ENCODE measurements at places on chromosomes 4 and X. TPM values are rescaled to one million over a fixed set of nuclear protein-coding genes. Genes with fewer than 3 reads are reported as not detected.

- H3K36me3 ChIP-seq = no peaks in the 10 kb centered on the region
- H3K4me1 ChIP-seq = no peaks in the 10 kb centered on the region
- no peak overlapping the region for H3K27ac ChIP-seq
- H3K4me3 ChIP-seq = no peak overlapping the region
- DNase-seq = no peak
These were observed 61.2 kb downstream of the MOSPD2 start for GRCh38 chrX:14934423-14934822.

MID2 gene
- 6.3 TPM for total RNA-seq

DNA sequence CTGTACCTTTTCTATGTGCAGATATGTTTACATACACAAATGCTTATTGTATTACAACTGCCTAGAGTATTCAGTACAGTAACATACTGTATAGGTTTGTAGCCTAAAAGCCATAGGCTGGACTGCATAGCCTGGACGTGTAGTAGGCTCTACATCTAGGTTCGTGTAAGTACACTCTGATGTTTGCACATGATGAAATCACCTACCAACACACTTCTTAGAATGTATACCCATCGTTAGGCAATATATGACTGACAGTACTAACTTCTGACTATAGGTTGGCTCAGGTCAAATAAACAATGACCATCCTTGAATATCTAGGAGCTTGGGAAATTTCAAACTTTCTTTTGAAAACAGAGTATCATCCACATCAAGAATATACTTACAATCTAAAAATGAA lies 139.0 kb downstream of the CORIN start:
- no peak overlapping the region for H3K27ac ChIP-seq
- no peaks in the 10 kb centered on the region for H3K4me1 ChIP-seq
- H3K36me3 ChIP-seq = no peaks in the 10 kb centered on the region

ATOH1 gene
- 73.7 TPM for total RNA-seq

AIMP1 gene
- total RNA-seq = 45.1 TPM
